Umbilical cord (tissue), 2 donors: ENCODE measurements at places on chromosomes 16 and 17. TPM values are rescaled to one million over a fixed set of nuclear protein-coding genes. Genes with fewer than 3 reads are reported as not detected.

DNA sequence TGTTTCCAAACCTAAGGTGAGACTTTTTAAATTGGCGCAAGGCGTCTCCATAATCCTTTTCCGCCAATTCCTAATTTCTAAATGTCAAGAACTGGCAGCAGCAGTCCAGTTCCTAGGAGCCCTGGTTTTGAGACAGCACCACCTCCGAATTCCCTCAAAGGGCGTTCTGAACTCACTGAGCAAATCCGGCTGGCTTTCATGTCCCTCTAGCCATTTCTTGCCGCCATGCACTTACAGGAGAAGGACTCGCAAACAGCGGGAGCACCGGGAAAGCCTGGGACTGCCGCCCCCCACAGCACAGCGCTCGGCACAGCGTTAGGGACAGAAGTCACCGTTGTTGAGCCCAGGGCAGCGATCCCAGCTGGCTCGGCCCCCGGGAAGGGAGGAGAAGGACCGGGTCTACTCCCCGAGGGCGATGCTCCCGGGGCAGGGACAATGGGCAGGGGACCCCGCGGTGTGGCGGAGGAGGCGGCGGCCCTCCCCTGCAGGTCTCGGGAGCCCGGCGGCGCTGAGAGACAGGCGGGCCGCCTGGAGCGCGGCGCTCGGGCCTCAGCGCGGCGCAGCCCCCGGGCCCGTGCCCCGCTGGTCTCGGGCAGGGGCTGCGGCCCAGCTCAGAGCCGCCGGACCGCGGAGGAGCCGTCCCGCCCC, 545 bp downstream of the ARHGAP17 start:
- DNase-seq, result peak; percentile 71

- DNase-seq, result no peak
Measured at GRCh38 chr16:89693931-89694783, 7.3 kb downstream of the SPATA2L start.

- no peak for DNase-seq
Measured at GRCh38 chr16:66299349-66299748, 67.1 kb upstream of the CDH5 start.

DNA sequence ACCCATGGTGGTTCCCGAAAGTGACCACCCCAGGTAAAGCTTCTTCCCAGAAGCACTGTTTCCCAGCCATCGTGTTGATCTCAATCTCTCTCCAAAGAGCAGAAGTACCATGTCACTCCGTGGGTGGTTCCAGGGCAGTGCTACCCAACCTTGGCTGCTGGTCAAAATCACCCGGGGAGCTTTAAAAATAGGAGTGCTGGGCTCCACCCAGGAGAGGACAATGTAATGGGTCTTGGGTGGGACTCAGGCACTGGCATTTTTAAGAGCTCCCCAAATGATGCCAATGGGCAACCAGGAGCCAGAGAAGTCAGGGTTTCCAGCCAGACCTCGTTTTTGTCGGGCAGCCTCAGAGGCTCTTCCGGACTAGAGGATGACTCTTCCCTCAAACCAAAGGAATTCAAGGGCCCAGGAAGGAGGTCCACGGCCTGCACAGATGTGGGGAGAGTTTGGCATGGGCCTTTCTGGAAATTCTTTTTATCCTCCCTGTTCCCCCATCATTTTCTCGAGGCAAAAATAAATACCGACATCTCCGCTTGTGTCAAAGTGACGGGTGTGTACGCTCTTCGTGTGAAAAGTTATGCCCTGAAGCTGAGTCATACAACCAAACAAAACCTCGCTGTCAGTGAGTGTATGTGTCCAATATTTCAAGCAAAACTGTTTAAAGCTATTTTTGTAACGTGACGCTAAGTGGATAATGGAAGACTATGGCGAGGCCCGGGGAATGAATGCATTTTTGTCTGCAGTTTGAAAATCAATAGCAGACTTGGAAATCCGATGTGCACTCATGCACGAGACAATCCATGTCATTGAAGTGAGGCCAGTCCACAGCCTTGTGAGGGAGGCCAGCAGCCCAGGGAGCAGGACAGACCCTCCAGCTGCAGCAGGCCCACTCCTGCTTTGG, 364.1 kb downstream of the FOXL1 start:
- DNase-seq, result no peak

DNA sequence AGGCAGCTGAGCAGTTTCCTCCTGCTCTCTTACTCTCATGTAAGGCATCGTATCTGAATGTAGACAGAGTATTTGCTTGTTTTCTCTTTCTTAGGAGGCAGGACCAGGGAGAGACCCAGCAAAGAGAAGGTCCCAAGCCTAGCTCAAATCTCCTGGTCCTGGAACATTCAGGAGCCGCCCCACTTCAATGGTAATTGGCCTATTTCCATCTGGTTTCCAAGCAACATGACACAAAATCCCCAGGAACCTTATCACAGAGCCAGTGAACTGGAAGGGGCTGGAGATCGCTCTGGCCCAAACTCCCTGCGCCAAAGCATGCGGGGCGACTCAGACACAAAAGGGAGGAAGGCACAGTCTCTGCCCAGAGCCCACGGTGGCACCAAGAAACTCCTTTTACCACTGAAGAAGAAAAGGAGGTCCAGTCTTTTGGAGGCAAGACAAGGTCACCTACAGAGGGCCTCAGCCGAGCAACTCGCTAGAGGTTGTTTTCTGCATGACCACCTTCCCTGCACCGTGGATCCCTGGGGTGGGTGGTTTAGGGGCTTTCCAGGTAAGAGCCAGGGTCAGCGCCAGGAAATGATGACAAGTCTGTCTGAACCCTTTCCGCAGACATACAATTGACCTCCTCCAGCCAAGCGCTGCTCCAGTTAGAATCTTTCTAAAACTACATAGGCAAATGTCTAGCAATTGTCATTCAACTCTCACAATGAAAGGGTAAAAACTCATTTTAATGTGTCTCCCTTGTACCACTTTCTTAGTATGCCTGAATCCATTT, 394.7 kb downstream of the SOX9 start:
- peak; percentile 93 for DNase-seq

DNA sequence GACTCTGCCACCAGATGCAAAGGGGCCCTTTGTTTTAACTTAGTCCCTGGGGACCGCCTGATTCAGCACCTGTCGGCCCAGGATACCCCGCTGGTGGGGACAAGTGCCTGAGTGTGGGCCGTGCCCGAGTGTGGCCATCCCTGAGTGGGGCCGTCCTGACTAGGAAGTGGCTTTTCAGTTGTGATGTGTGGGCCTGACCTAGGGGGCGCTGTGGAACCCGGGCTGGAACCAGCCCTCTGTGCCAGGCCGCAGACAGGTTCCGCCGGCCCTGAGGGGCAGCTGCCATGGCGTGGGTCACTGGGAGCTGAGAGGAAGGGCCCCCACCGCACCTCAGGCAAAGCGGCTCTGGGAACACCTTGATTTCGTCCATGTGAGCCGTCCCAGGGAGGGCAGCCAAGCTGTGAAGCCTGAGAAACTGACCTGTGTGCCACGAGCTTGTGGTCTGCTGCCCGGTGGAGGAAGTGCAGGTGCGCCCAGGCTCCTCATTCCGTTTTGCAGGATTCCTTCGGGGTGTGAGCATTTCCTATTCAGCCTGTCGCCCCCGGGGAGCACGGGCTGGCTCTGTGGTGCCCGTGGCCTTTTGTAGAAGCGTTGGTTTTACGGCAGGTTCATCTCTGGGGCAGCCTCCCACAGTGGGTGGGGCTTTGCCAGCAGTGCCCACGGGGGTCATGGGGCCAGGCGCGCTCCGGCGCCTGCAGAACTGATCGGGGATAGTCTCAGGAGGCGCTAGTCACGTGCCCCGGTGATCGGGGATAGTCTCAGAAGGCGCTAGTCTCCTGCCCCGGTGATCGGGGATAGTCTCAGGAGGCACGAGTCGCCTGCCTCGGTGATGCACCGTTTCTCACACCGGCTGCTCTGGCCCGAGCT, 5.3 kb downstream of the RPL13 start:
- peak; percentile 21 for DNase-seq

GRCh38 chr16:69309316-69309715, 1.8 kb upstream of the VPS4A start:
- no peak for DNase-seq

- DNase-seq, result peak; percentile 69
Measured at GRCh38 chr16:19810817-19811731, 73.6 kb downstream of the GPRC5B start.

DNA sequence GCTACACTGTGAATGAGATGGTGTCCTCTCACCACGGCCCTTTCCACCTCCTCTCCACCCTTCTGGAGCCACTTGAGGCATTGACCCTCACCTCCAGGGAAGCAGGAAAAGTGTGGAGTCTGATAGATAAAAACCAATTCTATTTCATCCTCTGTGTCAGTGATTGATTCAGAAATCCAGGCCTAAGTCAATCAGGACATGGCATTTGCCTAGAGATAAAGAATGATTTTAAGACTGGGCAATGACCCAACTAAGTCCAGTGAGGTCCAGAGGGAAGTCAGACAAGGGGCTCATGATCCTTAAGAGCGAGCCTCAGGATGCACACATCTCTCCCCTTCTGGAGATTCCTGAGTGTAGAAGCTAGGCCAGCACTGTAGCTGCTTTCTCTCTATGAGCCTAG, 41.1 kb upstream of the TNRC6A start:
- DNase-seq, result no peak

- peak; percentile 54 for DNase-seq
Measured at GRCh38 chr17:20263595-20263994, 203.7 kb downstream of the LGALS9B start.

- no peak for DNase-seq
Measured at GRCh38 chr17:34683390-34683789, 104.0 kb downstream of the TMEM132E start.

DNA sequence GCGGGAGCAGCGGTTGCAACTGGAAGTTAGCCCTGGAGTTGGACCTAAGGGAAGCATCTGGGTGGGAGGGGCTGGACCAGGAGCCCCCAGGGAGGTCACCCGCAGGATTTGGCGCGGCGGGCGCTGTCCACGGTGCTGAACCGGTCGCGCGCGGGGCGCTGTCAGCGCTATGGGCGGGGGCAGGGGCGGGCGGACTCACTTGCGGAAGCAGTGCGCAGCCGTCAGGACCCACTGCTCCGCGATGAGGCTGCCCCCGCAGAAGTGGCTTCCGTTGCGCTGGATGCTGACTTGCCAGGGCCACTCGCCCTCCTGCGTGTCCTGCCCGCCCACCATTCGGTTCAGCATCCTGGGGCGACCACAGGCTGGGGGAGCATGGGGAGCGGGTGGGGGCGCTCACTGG, 4.5 kb downstream of the PRSS27 start:
- peak; percentile 38 for DNase-seq

- no peak for DNase-seq
Measured at GRCh38 chr16:50858877-50859627, 117.2 kb downstream of the CYLD start.

DNA sequence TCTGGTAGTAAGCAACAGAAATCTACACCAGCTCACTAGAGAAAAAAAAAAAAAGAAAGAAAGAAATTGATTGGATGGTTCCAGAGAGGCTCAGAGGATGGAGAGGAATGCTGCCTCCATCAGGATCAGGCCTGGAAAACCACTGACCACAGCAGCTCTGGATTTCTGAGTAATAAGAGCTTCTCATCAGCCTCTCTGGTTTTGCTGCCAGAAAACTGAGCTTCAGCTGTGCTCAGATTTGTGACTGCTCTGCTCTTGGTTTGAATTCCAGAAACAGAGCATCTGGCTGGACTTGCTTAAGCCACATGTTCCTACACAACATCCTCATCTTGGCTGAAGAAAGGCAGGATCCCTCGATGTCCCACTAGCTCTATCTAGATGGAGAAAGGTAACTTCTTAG, 25.9 kb downstream of the IRX6 start:
- DNase-seq, result peak; percentile 45

- DNase-seq, result no peak
Measured at GRCh38 chr16:21717608-21718007, 53.8 kb downstream of the OTOA start.

DNA sequence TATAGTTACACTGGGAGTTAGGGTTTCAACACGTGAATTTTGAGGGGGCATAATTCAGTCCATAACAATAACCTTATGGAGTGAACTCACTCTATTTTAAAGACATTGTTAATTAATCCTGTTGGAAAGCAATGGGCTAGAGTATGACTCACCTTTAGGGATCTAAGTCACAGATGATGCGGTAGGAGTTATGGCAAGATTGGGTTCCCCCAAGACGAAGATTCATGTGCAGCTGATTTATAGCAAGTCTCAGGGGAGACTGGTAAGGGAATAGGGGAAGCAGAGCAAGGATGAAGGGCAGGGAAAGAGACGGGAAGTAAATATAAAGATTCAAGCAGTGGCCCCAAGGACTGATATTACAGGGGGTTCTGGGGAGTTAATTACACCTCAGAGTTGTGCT, 159.6 kb upstream of the DNAH9 start:
- no peak for DNase-seq

GRCh38 chr17:45942284-45942683, 47.9 kb downstream of the MAPT start:
- no peak for DNase-seq

GRCh38 chr17:12918142-12918541, 99.7 kb downstream of the ELAC2 start:
- DNase-seq, result no peak

DNA sequence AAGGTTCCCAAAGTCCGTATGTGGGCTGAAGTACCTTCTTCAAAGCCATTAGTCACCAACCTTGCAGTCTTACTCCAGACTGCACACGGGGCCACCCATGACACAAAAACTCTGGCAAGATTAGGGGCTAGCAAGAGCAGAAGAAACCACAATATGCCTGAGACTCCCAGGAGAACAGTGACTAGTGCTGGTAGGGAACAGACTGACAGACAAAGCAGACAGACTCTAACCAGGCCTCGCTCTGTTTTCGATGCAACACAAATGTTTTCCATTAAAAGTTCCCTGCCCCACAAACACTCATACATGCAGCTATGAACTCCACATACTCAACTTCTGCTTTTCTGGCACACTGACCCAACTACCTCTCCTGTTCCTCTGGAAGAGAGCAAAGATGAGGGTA, 102.2 kb downstream of the HIC1 start:
- peak; percentile 42 for DNase-seq

DNA sequence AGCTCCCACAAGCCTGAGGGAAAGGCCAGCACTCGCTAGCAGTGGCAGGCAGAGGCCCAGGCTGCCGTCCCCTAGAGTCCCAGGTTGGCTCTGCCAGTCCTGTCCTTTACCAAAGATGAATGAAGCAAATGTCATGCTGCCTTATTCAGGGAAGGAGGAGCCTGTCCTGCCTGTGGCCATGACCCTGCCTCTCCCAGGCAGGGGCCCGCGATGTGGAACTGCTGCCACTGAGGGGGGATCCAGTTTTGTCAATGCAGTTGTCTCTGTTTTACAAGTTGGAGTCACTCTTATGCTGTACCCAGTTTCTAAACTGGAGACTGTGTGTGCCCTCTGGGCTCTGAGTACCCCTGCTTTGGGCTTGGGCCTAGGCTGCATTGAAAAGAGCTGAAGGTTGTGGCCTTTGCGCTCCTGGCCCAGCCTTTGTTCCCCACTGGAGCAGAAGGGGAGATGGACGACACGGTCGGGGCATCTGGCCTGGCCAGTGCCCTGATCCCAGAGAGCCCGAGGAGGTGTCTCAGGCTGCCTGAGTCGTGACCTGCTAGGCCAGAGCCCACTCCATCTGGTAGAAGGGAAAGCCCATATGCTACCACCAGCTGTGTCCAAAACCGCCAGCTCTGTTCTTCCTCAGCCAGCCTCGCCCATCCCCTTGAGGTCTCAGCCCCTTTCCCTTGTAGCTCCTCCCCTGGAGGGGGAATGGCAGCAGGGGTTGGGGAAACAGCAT, 5.5 kb downstream of the LIMD2 start:
- no peak for DNase-seq

GRCh38 chr16:85112364-85112763, at the start of gene CIBAR2:
CIBAR2 (minus strand) TSS chr16:85112472; CDS start chr16:85112352, 120 bp downstream.
- no peak for DNase-seq

The TVP23A gene
- 4.3 TPM for total RNA-seq

The HERPUD1 gene
- total RNA-seq, result 81.6 TPM

The DNASE1L2 gene
- not detected for total RNA-seq

The WNT3 gene
- total RNA-seq, result 11.6 TPM

The PRKCA gene
- 4.3 TPM for total RNA-seq

The PRSS36 gene
- 0.48 TPM for total RNA-seq

The CCL3 gene
- total RNA-seq, result 52.0 TPM

The PDE6G gene
- not detected for total RNA-seq

The MT1E gene
- total RNA-seq, result 47.4 TPM
